NCI-H510A (cell line): ENCODE measurements at places on chromosomes 11 and 22.

DNA sequence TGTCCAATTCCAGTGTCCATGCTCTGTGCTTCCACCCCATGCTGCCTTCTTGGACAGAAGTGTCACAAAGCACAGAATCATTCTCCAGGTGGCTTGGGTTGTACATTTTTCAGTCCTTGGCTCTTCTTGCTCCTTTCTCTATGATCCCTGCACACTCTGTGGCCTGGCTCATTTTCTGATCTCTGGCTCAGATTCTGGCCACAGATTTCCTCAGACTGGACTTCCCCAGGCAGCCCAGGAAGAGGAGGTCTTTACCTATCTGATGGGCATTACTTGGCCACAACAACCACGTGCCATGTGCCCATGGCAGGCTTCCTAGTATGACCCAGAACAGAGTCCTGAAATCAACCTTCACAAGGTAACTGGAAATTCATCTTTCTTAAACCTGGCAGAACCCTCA is 27.2 kb downstream of the SYTL2 start:
- DNase-seq, result no peak

GRCh38 chr11:86621854-86622253 is 50.6 kb downstream of the ME3 start:
- DNase-seq, result no peak

DNA sequence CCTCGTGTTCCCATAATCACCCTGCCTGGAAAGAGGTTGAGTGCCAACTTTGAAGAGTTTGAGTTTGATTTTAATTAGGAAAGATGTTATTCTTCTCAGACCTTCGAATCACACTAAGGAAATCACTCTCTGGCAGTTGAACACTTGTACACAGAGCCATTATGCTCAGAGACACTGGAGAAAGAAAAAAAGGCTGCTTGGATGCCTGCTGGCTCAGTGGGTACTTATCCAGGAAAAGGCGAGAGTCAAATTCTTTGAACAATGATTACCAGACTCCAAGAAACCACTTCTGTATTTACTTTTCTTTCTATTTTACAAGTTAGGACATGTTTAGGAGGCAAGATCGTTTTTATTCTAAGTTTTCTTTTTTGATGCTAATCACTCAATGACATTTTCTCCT is 438.5 kb upstream of the FAT3 start:
- DNase-seq, result no peak

- DNase-seq, result peak; percentile 10
These were observed 76.9 kb upstream of the CTSC start for GRCh38 chr11:88414385-88414861.

- DNase-seq, result no peak
These were observed 651.7 kb downstream of the NELL1 start for GRCh38 chr11:21321072-21321471.

- no peak for DNase-seq
These were observed 29.9 kb downstream of the ENDOD1 start for GRCh38 chr11:95119361-95120060.
